CD4-positive, alpha-beta memory T cell (primary cell): ENCODE measurements at places on chromosomes 3 and 15. TPM values are rescaled to one million over a fixed set of nuclear protein-coding genes. Genes with fewer than 3 reads are reported as not detected.

- DNase-seq: no peak
- H3K4me1 ChIP-seq: no peaks in the 10 kb centered on the region
- H3K27ac ChIP-seq: no peak overlapping the region
- no peak overlapping the region for H3K4me3 ChIP-seq
- H3K36me3 ChIP-seq: no peaks in the 10 kb centered on the region
Measured at GRCh38 chr3:58693940-58694850, 27.6 kb upstream of the FAM3D start.

DNA sequence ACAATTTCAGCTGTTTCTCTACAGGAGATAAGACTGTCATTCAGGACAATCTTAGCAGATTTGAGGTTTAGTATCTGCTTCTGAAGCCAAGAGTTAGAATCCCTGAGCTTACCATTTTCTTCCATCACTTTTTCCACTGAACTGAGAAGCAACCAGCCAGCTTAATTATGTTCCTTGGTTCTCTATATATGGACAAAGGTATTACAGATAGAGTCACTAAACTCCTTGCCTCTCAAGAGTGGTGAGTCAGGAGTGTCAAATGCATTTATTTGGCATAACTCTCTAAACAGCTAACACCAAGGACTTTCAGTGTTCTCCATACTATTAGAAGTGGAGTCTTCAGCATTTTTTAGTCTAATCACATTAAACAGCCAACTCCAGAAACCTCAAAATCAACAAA, 239.3 kb downstream of the ALCAM start:
- no peak overlapping the region for H3K27ac ChIP-seq
- no peaks in the 10 kb centered on the region for H3K4me1 ChIP-seq
- no peaks in the 10 kb centered on the region for H3K36me3 ChIP-seq
- H3K4me3 ChIP-seq: no peak overlapping the region

The NEK10 gene
- polyA plus RNA-seq: 0.10 TPM

The GLDN gene
- polyA plus RNA-seq: not detected
